Body of pancreas (tissue), 4 donors: ENCODE measurements at places on chromosomes 1 and 21. TPM values are rescaled to one million over a fixed set of nuclear protein-coding genes. Genes with fewer than 3 reads are reported as not detected.

Gene ANXA9
- 33.3 TPM for total RNA-seq

Gene C4BPA
- total RNA-seq = 8.9 TPM

Gene HSPB7
- 5.7 TPM for total RNA-seq

Gene ATF6
- 16.3 TPM for total RNA-seq

GRCh38 chr21:41068967-41069642 lies 98.9 kb upstream of the BACE2 start:
- no peak overlapping the region for H3K4me3 ChIP-seq
- H3K4me1 ChIP-seq = peaks cover 7% of the 10 kb centered on the region
- peak; percentile 80 for DNase-seq
- H3K27ac ChIP-seq = no peak overlapping the region

DNA sequence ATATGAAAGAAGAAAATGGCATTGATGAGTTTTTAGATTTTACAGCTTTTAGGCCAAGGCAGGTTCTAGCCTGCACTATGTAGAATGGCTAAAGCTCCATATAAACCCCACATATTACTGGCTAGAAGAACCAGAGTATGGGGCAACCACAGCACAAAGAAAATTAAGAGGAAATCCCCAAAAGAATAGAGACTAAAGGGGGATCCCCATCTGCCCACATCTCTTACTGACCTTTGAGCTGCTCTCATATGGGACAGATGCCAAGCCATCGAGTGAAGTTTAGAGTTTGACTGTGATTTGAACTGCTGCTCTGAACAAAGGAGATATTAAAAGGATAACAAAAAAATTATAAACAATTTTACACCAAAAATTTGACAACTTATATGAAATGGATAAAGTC lies 102.2 kb upstream of the HAO2 start:
- no peak overlapping the region for H3K27ac ChIP-seq
- H3K27me3 ChIP-seq = no peaks in the 10 kb centered on the region
- no peak overlapping the region for H3K4me3 ChIP-seq
- H3K4me1 ChIP-seq = no peaks in the 10 kb centered on the region
- H3K36me3 ChIP-seq = no peaks in the 10 kb centered on the region
